Left renal pelvis (tissue), 4 donors: ENCODE measurements at places on chromosomes 7 and 10. TPM values are rescaled to one million over a fixed set of nuclear protein-coding genes. Genes with fewer than 3 reads are reported as not detected.

DNA sequence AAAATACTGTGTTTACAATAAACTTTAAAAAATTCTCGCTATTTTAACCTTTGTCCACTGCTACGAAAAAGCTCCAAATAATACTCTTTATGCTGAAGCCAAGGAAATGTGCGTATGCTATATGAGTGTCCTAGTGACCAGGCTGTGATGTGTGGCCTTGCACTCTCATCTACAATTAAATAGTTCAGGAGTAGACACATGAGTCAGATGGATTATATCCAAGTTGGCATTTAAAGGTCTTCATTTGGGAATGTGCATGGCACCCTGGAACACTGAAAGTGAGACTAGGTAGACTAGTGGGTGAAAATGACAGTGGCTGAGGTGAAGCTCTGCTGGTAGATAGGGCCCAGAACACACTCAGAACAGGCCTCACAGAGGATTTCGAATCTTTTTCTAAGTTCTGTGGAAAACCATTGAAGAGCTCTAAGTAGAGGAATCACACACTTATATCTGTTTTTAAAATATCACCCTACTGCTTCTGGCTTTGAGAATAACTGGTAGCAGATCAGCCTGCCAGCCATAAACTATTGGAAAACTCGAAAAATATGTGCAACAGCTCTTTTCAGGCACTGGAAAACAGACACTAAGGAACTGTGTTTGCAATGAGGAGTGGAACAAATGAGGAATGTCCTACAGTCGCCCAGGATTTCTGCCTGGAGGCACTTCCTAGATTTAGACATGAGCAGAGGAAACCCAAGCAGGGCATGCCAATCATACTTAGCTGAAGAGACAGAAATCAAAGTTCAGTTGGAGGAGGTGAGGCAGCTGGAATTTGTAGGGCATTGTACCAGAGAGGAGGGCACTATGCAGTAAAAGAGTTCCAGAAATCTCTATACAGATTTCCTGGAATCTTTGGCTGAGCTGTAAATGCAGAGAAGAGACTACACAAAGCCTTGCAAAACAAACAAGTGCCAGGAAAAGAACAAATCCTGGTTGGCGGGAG lies 603.8 kb upstream of the LRRTM3 start:
- DNase-seq, result no peak

DNA sequence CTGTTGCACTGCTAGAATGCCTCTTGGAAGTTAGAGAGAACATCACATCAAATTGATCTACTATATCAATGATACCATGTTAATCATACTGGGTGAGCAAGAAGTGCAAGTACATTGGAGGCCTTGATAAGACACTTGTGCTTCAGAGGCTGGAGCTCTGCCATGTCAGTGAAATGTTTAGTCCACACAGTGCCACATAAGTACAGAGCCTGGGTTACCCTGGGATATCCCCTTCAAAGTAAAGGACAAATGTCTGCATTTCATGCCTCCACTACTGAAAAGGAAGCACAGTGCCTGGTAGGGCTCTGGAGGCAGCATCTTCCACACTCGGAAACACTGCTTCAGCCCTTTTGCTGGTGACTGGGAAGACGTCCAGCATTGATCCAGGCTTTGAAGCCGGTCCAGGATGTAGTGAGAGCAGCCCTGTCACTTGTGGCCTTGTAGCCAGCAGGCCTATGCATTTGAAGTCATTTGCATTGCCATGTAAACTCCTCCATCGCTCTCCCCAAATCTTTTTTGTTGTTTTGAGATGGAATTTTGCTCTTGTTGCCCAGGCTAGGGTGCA lies 15.7 kb upstream of the STN1 start:
- DNase-seq, result no peak

Gene TAS2R5
- polyA plus RNA-seq, result 1.7 TPM

- DNase-seq, result no peak
Observed at GRCh38 chr10:132512693-132513345, 24.8 kb upstream of the INPP5A start.

Gene WDR86
- polyA plus RNA-seq, result 17.1 TPM

- no peak for DNase-seq
Observed at GRCh38 chr7:127911968-127912511, 119.2 kb downstream of the LRRC4 start.

DNA sequence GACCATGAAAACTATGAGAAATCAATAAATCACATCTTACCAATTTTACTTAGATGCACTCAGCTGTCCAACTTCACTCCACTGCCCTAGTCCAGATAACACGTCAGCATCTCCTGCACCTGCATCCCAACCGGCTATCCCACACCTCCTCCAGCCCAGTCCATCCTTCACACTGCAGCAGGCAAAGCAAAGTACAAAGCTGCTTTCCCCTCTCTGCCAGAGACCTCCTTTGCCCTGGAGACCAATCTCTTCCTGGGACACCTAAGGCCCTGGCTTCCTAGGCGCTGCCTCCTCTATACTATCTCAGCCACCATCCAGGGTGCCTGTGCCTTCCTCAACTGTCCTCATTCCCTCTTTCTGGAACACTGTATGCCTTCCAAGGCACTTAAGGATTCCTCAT lies 90.3 kb upstream of the DDC start:
- DNase-seq, result no peak

Gene VWC2
- polyA plus RNA-seq, result 0.12 TPM

DNA sequence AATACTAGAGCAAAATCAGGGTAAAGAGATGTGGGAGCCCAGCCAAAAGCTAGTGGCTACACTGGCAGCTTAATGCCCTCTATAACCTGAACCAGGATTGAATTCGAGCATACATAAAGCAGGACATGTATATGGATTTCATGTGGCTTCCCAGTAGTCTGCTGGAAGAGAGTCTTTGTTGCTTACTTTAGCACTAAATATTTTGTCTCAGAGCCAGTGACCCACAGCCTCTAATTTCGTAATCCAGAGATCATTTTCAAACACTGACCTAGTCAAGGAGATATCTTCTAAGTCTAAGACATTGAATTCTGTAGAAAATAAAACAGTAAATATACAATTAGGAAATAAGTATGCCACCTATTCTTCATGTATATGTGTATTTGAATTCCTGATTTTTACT lies 64.2 kb upstream of the GNAI1 start:
- DNase-seq, result no peak

Gene PRKG1
- polyA plus RNA-seq, result 13.6 TPM

DNA sequence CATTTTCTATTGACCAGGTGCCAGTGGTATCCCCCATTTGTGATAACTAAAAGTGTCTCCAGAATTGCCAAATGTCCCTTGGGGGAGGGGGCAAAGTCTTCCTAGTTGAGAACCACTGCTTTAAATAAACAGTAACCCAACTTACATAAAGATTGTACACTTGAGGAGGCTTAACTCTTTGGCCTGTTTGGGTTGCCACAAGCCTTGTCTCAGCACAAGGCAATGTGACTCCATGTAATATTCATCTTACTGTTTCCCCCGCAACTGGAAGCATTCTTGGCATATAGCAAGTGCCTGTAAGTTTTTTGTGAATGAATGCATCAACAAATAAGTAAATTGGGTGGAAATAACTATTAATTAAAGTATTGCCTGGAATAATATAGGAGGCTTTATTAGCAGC lies 108.3 kb downstream of the ANK3 start:
- no peak for DNase-seq

Gene LRRN3
- polyA plus RNA-seq, result 3.1 TPM

Gene PLXNA4
- polyA plus RNA-seq, result 13.2 TPM

- no peak for DNase-seq
Observed at GRCh38 chr7:151891182-151891581, 14.3 kb upstream of the PRKAG2 start.

DNA sequence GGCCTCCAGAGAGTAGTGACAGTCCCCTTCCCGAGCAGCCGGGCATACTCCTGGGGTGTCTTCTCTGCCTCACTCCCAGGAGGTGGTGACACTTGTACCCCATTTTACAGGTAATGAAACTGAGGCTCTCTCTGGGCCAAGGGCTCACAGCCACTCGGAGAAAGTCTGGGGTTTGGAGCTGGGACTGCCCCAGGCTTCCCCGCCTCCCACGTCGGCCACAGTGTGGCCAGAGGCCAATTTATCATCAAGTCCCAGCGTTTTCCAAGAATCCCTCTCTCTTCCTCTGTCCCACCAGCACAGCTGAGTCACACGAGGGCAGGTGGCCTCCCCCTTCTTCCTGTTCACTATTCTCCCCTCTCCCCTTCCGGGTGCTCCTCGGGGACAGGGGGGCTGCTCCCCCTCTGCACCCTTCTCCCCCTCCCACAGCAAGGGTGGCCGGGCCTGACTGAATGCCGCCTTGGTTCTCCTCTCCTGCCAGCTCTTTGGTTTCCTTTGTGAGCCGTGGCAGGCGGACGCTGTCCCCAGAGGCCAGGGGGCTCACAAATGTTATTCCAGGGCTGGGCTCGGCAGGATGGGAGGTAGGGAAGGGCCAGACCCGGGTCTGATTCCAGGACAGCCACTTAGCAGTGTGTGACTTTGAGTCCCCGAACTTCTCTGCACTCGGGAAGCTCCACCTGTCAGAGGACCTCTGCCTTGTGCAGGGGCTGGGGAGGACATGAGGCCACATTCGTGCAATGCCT lies 17.7 kb downstream of the CLIP2 start:
- DNase-seq, result no peak

DNA sequence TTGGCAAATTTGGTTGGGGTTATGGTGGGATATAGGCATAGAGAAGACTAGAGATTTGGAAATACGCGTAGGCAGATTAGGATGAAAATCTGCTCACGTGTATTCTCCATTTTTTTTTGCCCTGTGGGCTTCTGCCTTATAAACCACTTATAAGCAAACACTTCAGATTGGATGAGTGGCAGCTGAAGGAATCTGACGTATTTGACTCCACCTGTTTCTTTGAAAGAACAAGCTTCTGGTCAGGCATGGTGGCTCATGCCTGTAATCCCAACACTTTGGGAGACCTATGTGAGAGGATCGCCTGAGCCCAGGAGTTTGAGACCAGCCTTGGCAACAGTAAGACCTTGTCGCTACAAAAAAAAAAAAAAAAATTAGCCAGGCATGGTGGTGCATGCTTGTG lies 5.1 kb downstream of the STK31 start:
- no peak for DNase-seq

Gene TPK1
- polyA plus RNA-seq, result 8.3 TPM

Gene RELN
- polyA plus RNA-seq, result 9.0 TPM

- DNase-seq, result no peak
Observed at GRCh38 chr10:132867801-132868644, 74.3 kb downstream of the CFAP46 start.

GRCh38 chr7:126083014-126083413 lies 1153.4 kb upstream of the POT1 start:
- no peak for DNase-seq

DNA sequence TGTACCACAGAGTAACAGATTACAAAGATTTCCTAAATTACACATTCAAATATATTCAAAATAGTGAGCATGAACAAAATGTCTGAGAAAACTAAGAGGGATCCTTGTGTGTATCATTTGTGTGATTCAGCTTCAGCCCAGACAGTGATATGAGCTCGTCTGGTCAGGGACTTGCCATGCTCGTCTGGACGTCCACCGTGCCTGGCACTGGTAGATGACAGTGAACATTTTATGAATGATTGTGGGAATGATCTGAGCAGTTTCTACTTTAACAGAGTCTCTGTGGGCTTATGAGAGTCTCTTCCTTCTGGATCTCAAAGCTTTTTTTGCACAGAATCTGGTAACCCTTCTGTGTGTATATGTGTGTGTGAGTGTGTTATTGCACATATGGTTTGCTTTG lies 34.2 kb upstream of the ANKRD2 start:
- no peak for DNase-seq

DNA sequence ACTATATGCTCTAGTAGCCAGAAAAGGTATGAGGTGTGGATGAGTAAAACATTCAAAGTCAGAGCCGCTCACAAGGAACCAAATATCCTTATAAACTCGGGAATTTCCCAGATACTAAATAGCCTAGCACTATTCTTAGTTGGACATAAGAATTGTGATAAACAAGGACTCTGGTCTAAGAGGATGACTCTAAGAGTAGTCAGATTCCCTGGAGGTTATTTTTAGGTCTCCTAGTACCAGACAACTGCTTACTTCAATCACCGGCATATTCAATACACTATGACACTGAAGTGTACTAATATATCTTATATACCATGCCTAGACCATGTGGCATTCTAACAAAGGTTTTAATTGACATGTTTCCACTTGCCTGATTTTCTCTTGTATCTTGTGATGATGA lies 56.5 kb downstream of the LMBR1 start:
- DNase-seq, result no peak

- DNase-seq, result no peak
Observed at GRCh38 chr10:43209074-43209455, 57.8 kb downstream of the RASGEF1A start.

Gene KCNMA1
- polyA plus RNA-seq, result 4.5 TPM

DNA sequence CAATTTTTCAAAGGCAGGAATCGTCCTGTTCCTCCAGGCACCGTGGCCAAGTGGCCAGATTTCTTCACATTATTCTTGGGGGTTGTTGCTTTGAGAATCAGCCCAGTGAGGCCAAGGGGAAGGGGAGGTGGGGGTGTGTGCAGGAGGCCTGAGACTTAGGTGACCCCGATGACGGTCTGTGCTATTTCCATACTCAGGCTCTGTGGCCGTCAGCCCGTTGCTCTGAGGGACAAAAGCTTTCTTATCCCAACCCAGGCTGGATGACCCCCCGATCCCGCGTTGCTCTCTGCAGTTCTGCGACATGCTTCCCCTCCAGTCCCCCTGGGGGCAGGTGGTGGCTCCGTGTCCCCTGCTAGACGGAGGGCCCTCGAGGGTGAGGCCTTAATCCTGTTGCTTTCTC lies 14.2 kb downstream of the DOCK1 start:
- DNase-seq, result no peak

Gene AQP1
- 221 TPM for polyA plus RNA-seq

- DNase-seq, result no peak
Observed at GRCh38 chr7:16260236-16260728, 161.1 kb downstream of the CRPPA start.

Gene CRTAC1
- 52.9 TPM for polyA plus RNA-seq

GRCh38 chr7:129851809-129852208 lies 101.0 kb downstream of the UBE2H start:
- no peak for DNase-seq

- DNase-seq, result no peak
Observed at GRCh38 chr10:37566332-37566731, 291.1 kb downstream of the ZNF248 start.

GRCh38 chr7:1330801-1331425 lies 98.2 kb downstream of the UNCX start:
- DNase-seq, result no peak

DNA sequence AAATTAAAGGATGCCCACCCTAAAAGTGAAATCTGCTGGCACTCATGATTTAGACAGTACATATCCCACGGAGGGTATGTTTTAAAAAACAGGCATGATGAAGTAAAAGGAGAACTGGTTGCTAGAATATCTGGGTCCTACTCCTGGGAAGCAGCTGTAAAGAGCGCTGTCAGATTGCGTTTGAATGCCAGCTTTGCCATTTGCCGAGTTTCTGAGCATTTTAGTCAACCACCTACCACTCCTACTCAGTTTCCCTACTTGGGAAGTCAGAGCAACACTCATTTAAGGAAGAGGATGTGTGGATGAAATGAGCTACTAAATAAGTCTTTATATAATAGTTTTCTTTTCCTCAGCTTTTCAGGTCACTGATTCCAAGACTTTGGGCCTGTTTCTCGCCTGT lies 1.1 kb upstream of the UMAD1 start:
- no peak for DNase-seq

Gene SCRN1
- 70.8 TPM for polyA plus RNA-seq

- DNase-seq, result no peak
Observed at GRCh38 chr10:3179174-3179573, 6.6 kb upstream of the PITRM1 start.

Gene XRCC2
- 7.3 TPM for polyA plus RNA-seq

GRCh38 chr10:70575874-70576802 lies 26.4 kb downstream of the PRF1 start:
- no peak for DNase-seq

Gene TRPV6
- polyA plus RNA-seq, result 0.31 TPM
